ENCODE measurements at places on chromosomes 6 and 20.

DNA sequence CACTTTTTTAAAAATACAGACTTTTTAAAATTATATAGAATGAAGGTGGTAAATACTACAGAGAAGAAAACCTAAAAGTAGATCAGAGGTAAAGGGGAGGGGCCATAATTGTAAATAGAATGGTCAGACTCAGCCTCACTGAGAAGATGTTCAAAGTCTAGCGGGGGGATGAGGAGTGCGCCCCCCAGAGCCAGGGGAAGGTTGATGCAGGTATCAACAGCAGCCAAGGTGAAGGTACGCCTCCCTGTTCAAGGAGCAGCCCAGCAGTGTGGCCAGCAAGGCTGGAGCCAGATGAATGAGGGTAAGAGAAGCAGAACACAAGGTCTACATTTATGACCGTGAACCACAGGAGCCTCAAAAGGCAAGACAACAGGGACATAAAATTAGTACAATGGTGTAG is 204.1 kb downstream of the PTPRT start:
- no peak for DNase-seq

GRCh38 chr6:17851720-17852161 is 135.7 kb downstream of the KIF13A start:
- DNase-seq = no peak

DNA sequence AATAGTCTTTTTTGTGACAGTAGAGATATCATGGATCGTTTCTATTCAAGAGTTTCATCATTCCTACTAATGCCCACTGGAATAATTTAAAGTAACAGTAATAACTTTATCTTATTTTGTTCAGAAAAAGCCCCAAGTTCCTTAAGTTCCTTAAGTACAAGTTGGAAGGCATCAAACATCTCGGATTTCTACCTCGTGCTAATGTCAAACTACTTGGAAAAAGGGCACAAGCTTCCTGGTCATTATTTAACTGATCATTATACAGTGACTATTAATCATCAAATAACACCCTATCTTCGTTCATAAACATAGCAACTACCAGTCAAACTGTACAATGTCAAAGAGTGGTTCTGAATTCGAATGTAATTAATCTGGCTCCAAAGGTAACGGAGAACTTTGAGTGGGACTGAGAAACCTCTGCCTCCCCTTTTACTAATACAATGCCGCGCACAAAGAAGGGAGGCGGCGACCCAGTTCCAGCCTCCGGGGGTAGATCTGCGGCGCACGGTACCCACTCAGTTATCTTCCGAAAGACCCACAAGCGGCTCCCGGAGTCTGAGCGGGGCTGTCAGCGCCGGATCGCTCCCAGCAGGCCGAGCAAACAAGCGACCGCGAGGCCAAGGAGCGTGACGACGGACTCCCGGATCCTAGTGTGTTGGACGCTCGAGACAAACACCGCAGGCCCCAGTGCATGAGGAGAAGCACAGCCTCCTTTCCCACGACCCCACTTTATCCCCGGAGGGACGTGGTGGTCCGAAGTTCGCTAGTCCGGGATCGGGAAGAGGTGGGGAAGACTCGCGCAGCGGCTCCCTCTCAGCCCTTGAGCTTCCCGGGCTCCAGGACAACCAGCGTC is 716 bp downstream of the SHPRH start:
- peak; percentile 5 for DNase-seq

DNA sequence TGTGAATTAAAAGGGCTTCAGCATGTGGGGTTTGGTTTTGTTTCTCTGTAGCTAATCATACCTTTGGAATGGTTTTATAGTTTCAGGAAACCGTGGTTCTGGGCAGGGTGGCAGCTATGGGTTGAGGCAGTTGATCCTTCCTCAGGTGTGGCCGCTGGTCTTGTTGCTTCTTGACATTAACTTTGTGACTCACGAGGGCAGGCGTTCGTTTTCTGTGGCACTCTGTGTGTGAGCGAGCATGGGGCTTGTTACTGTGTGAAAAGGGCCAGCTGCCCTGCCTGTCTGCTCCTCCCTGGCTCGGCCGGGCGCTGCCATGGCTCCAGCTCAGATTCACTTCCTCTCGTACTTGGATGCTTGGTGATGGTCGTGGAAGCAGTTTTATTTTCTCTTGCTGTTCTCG is 16.2 kb downstream of the DNAJC5 start:
- DNase-seq = no peak

GRCh38 chr20:34322267-34323105 is 19.3 kb upstream of the AHCY start:
- DNase-seq = no peak

GRCh38 chr6:166656230-166657151 is 29.4 kb upstream of the RPS6KA2 start:
- no peak for DNase-seq

- DNase-seq = no peak
These were observed 10.9 kb upstream of the SGK1 start for GRCh38 chr6:134328792-134329191.

DNA sequence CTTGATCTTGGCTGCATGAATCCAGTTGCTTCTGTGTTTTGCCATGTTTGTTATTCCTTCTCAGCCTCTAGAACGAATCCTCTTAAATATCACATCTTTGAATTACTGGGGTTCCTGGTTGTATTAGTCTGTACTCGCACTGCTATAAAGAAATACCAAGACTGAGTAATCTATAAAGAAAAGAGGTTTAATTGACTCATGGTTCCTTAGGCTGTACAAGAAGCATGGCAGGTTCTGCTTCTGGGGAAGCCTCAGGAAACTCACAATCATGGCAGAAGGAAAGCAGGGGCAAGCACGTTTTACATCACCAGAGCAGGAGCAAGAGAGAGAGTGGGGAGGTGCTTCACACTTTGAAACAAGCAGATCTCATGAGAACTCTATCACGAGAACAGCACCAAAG is 18.0 kb upstream of the BFSP1 start:
- no peak for DNase-seq

DNA sequence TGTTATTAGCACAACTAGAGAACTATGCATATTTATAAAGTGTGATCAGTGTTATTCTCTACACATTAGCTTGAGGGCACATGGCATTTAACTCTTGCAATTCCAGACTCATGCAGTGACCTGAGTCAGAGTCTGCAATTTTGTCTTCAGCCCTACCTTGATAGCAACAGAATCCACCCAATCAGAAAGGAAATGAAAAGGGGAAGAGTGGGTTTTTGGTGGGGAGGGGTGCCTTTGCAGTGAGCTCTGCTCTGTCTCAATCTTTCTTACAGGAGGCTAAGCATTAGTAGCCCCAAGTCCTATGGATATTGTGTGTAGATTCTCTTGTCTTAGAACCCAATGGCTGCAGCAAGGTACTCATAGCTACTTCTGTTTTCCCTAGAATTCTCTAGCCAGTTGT is 489.2 kb downstream of the DHX35 start:
- DNase-seq = no peak

DNA sequence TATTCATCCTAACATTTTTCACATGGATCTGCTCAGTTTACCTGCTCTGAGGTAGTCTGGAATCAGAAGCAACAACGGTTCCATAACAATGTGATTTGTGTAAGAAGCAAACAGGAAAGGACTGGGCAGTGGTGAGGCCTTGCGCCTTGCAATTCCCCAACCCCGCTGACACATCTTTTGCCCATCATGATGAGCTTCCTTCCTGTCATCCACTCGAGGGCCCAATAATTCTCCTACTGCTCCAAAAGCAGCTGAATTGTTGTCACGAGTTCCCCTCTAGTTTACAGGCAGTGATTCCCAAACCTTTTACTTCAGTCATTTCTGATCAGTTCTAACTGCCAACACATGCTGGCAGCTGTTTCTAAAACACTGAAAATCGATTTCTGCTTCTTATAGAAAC is 22.9 kb downstream of the STX7 start:
- DNase-seq = no peak

- DNase-seq = no peak
These were observed 290.0 kb upstream of the SUPT3H start for GRCh38 chr6:45667766-45668165.

DNA sequence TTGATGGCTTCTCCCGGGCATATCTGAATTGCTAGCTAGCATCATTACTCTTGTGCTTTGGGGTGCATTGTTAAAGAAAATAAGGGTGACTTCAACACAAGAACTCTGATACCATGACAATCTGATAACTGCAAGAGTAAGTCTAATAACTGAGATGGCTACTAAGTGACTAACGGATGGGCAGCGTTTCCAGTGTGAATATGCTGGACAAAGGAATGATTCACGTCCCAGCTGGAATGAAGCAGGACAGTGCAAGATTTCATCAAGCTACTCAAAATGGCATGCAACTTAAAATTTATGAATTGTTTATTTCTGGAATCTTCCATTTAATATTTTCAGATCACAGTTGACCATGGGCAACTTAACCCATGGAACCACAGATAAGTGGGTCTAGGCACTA is 31.7 kb downstream of the MOXD1 start:
- DNase-seq = no peak

GRCh38 chr6:112434896-112435435 is 87.8 kb downstream of the RFPL4B start:
- no peak for DNase-seq

GRCh38 chr6:108868647-108869046 is 20.4 kb downstream of the ARMC2 start:
- DNase-seq = no peak

DNA sequence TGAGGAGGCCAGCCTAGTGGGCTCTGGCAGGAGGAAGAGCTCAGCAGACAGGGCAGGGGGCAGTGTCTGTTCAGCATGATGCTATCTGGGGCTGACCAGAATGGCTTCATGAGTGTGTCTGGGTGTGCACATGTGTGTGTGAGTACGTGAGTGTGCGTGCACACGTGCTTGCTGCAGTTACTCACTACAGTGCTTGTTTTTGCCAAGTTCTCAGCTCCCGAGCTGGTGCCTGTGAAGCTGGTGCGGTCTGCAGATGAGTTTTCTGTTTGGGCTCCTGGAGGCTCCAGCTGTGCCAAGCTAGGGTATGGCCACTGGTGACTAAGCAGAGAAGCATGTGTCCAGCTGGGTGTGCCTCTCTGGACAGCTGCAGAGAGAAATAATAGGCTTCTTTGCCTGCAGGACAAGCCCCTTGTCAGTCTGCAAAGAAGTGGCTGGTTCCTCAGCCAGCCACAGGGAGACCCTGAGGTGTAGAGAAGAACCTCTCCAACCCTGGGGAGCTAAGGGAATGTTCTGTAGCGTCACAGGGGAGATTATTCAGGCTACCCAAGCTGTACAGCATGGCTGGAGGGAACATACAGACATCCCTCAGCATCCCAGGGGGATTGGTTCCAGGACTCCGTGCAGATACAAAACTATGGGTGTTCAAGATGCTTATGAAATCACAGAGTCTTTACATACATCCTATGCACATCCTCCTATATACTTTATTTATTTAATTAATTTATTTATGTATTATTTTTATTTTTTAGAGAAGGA is 40.2 kb upstream of the FAM50B start:
- no peak for DNase-seq

DNA sequence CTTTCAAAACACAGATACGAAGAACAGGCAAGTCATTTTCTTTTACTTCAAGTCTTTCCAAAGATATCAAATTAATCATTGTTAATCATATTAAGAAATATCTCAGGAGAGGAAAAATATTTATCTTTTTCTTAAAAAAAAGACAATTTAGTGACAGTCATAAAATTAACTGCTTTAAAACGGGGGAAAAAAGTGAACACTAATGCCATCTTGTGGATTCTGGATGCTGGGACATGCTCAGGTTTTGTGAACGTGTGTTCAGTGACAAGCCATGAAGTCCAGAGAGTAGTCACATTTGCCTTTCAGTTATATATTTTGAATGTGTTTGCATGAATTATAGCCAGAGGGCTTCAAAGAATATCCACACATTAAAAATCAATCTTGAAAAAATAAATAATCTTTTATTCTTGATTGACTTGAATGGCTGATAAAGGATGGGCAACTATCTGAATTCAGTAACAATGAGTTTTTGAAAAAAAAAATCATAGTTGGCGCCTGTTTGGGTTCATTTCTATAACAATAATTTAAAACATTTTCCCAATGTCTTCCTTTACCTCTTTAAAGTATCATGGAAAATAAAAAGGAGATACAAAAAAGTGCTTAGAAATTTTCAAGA is 74.7 kb upstream of the NOX3 start:
- DNase-seq = no peak

GRCh38 chr6:19664050-19664449 is 173.1 kb upstream of the ID4 start:
- no peak for DNase-seq

DNA sequence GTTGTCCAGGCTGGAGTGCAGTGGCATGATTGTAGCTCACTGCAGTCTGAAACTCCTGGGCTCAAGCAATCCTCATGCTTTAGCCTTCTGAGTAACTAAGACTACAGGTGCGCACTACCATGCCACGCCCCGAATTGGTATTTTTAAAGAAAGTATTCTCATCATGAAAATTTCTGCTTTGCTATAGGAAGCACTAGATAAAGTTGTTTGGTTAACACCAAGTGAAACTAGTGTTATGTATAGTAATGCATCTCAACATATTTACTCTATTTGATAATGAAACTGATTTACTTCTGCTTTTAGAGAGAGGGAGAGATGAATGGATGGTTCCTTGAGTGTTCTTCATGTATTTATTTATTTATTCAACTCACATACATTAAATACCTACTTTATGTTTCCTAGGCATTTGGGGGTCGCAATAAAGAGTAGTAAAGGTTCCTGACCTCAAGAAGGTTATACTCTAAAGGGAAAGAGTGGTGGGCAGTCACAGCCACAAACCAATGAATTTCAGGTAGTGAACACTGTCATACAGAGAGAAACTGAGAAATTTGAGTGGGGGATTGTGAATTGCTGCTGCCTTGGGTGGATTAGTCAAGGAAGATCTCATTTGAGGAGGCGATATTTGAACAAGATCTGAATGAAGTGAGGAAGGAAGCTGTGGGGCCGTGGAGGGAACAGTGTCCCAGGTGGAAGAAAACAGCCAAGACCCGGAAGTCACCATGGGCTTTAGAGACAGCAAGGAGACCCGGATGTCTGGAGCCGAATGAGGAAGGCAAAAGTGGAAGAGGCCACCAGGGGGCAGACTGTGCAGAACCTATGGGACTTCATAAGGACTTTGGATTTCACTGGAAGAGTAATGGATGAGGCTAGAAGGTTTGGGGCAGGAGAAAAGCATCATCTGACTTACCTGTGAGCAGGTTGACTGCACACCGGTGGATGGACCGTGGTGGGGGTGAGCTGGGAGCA is 185.6 kb downstream of the TSHZ2 start:
- peak; percentile 9 for DNase-seq

DNA sequence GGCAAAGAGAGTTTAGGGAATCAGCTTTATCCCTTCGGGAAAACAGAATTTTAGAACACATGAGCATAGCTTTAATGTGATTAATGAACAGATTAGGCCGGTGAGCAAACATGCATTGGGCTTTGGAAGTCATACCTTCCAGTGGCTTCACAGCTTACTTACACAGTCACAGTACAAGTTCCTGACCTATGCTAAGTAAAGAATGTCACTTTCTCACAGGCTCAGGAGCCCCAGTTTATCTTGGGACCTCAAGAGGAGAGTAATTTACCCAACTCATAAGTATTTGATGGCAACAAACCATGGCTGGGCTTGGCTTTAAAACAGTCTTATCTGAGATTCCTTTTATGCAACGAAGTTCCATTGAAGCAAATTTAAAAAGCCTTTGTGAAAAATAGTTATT is 195.9 kb downstream of the AKAP7 start:
- DNase-seq = no peak

DNA sequence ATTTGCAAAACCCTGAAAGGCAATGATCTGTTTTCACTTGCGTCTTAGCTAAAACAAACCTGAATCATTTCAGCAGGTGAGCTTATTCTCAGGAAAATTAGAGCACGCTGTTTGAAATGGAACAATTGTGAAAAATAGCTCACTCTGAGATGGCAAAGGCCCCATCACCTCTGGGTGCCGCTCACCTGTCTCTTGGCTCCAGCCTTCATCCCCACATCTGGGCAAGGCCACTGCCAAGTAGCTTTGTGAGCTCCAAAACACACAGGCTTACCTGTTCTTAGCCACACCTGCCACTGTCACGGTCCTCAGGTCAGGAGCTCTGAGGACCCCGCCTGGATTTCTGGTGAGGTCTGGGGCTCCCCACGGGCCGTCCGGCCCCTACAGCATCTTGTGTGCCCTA is 66.7 kb downstream of the SMOC2 start:
- DNase-seq = no peak
